ENCODE measurements at places on chromosomes 5 and 9.

GRCh38 chr5:170173227-170173626 is 59.6 kb upstream of the C5orf58 start:
- no peak for DNase-seq

GRCh38 chr5:53934151-53934820 is 373.8 kb downstream of the NDUFS4 start:
- no peak for DNase-seq

- DNase-seq, result no peak
Measured at GRCh38 chr9:109856785-109857184, 76.8 kb downstream of the PALM2AKAP2 start.

GRCh38 chr9:126752881-126753670 is 51.8 kb upstream of the ZBTB43 start:
- no peak for DNase-seq

DNA sequence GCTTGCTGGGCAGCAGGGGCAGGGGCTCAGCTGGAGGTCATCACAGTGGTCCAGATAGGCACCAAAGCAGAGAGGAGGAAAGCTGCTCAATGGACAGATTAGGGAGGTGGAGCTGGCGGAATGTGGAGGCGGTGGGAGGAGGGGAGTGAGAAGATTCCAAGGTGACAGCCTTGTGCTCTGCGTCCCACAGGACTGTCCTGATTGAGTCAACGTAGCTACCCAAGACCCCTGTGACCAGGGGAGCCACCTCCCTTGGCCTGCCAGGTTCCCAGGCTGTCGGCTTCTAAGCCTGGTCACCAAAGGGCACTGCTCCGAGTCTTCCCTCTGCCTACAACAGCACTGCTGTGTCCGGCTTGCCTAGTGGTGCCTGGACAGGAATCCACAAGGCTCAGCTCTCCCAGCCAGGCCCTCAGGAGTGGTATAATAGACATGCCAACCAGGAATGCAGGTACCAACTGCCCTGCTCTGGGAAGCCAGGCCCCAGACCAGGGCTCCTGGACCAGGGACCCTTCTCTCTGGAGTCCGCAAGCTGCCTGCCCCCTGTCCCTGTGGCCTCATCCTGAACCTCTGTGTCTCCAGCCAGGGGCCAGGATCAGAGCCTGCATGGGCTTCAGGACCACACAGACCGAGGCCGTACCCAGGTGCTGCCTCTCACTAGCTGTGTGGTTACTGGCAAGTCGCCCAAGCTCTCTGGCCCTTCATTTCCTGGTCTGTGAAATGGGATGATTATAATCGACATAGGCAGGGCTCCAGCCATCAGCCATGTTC is 67.9 kb downstream of the STK10 start:
- DNase-seq, result no peak
